ENCODE measurements at places on chromosomes 7 and 10. TPM values are rescaled to one million over a fixed set of nuclear protein-coding genes. Genes with fewer than 3 reads are reported as not detected.

Gene IQUB
- total RNA-seq: not detected

Gene INHBA
- total RNA-seq: not detected

Gene GRID2IP
- total RNA-seq: 0.39 TPM

Gene CRHR2
- not detected for total RNA-seq

Gene SCIN
- total RNA-seq: not detected

Gene DRGX
- total RNA-seq: not detected

Gene SDK1
- 1.3 TPM for total RNA-seq

Gene SFXN2
- total RNA-seq: 7.6 TPM

Gene CLDN3
- not detected for total RNA-seq

Gene UCMA
- total RNA-seq: not detected
